SHP77 (cell line): ENCODE measurements at places on chromosomes 7 and 10.

DNA sequence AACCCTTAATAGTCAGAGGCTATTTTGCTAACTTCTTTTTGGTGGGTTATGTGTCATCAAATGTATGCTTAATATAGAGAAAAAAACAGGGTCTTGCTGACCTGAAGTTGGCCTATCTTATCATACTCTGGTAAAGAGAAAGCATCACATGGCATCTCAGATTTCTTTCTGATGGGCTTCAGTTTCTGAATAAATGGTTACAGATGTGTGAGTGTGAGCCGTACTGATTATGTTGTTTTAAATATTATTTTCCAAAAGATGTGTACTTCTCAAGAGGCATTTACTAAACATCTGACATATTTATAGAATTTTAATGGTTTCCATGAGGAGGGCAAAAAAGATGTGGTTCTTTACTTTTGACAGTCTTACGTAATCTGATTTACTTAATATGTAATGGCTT lies 28.4 kb downstream of the BBS9 start:
- DNase-seq: no peak

GRCh38 chr7:23347033-23347681 lies 48.0 kb downstream of the MALSU1 start:
- DNase-seq: no peak

- no peak for DNase-seq
Observed at GRCh38 chr10:78859769-78860168, 209.0 kb upstream of the ZMIZ1 start.

DNA sequence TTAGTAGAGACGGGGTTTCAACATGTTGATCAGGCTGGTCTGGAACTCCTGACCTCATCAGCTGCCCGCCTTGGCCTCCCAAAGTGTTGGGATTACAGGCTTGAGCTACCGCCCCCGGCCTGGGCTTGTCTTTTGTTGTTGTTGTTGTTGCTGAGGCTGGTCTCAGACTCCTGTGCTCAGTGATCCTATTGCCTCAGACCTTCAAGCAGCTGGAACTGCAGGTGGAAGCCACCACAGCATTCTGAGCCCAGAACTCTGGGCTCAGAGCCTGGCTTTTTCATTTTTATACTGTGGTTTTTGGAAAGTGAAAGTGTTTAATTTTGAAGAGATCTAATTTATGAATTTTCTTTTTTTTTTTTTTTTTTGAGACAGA lies 16.2 kb upstream of the DNAJB6 start:
- DNase-seq: no peak

- DNase-seq: no peak
Observed at GRCh38 chr7:157738066-157738460, 401.3 kb downstream of the DNAJB6 start.

DNA sequence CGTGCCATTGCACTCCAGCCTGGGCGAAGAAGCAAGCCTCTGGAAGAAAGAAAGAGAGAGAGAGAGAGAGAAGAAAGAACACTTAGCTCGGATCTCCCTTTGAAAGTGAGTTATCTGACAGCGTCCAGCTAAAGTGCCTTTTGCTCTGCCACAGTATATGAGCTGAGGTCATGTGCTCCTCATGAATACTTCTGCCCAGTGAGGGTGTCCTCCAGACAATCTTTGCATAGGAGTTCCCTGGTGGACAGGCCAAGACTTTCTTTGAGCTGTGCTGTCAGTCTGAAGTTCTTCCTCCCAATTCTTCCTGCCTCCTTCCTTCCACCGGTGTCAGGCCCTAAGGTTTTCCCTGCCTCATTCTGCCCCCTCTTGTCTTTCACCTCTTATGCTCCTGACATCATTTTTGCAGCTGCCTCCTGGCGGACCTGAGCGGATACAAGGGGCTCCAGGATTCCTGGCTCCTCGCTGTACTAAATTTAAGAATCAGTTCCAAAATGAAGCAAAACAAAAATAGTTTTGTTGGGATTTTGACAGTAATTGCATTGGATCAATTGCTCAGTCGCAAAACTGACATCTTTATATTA lies 31.9 kb downstream of the XRCC2 start:
- DNase-seq: no peak

DNA sequence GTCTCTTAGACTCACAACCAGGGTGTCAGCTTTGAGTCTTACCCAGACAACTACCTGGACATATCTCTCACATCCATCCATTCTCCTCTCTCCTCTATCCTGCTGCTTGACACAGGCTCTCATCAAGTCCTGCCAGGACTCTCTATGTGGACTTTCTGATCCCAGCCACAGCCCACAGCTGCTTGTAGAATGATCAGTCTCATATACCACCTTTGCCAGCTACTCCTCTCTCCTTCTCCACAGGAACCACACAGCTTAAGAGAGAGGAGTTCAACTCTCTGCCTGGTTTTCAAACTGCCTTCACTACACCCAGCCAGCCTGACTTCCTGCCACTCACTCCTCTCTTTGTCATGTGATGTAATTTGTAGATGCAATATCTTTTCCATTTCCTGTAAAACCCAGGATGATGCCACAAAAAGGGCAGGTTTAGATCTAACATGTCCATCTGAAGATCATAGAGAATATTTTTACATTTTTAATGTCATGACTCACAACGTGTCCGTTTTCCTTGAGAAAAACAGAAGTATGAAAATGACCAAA lies 154.0 kb downstream of the RAB11FIP2 start:
- no peak for DNase-seq

- DNase-seq: no peak
Observed at GRCh38 chr10:104122225-104123107, 495 bp downstream of the SFR1 start.

- DNase-seq: no peak
Observed at GRCh38 chr7:93231259-93231658, 907 bp upstream of the VPS50 start.

- no peak for DNase-seq
Observed at GRCh38 chr10:3774018-3774813, 10.8 kb downstream of the KLF6 start.

DNA sequence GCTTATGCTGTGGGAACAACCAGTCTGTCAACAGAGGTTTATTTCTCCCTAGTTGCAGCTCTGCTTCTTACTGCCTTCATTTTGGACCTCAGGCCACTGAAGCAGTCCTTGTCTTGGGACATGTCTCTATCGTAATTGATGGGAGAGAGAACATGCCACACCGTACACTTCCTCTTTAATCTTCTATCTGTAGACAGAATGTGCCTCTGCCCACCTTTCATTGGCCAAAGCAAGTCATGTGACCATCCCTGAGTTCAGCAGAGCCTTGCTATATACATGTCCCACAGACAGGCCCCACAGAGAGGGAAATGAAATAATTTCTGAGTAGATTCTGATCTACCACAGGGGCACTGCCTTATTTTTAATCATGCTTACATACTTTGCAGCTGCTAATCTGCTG lies 98.0 kb downstream of the KCND2 start:
- no peak for DNase-seq

GRCh38 chr7:117047496-117047895 lies 94.2 kb downstream of the ST7 start:
- DNase-seq: no peak

DNA sequence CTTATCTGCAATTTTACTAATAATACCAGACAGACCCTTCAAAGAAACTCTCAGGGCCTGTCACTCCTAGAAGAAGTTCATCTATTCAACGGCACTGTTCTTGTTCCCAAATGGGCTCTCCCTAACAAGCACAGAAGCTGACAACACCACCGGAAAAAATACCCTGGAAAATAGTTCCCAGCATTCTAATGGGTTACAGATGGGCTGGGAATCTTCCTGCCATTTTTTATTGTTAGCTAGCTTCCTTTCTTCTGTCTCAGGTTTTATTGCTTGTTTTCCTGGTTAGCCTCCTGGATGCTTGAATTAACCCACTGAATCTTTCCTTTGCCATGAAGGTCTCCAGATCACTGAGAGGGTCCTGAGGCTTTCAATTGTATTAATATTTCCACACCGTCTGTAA lies 689.8 kb upstream of the NRP1 start:
- DNase-seq: no peak

DNA sequence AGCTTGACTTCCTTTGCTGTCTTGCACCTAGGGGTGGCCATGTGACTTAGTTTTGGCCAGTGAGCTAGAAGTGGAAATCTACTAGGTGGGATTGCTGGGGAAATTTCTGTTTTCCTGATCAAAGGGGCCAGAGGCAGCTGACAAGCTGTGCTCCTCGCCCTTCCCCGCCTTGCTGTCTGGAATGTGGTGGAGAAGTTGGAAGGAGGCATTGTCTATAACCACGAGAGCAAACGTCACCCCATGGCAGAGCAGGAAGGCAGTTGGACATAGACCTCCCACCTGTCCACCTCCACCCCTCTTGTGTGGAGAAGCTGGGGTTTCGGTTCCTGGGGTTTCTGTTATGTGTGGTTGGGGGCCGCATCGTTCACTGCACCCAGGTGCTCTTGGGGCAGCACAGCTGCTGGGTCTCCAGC lies 7.3 kb downstream of the SFRP5 start:
- no peak for DNase-seq

GRCh38 chr7:25862261-25863004 lies 289.6 kb upstream of the NFE2L3 start:
- DNase-seq: peak; percentile 100

- no peak for DNase-seq
Observed at GRCh38 chr7:135316648-135317313, 83.1 kb downstream of the STRA8 start.

GRCh38 chr7:50812094-50812493 lies 29.4 kb upstream of the GRB10 start:
- no peak for DNase-seq

GRCh38 chr10:125739994-125740679 lies 20.6 kb downstream of the EDRF1 start:
- DNase-seq: no peak

DNA sequence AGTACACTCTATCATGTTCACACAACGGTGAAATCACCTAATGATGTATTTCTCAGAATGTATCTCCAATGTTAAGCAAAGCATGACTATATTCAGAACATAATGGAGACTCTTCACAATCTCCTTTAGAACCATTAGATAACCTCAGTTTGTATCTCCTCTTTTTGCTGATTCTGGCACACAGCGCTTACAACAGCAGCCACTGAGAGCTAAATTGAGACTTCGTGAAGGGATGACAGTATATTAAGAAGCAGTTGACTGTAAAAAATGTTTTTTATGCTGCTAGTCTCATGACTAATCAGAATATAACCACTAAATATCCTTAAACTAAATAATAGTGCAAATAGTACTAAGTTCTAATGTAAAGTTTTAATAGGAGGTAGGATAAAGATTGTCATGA lies 46.9 kb downstream of the KMT2E start:
- no peak for DNase-seq

DNA sequence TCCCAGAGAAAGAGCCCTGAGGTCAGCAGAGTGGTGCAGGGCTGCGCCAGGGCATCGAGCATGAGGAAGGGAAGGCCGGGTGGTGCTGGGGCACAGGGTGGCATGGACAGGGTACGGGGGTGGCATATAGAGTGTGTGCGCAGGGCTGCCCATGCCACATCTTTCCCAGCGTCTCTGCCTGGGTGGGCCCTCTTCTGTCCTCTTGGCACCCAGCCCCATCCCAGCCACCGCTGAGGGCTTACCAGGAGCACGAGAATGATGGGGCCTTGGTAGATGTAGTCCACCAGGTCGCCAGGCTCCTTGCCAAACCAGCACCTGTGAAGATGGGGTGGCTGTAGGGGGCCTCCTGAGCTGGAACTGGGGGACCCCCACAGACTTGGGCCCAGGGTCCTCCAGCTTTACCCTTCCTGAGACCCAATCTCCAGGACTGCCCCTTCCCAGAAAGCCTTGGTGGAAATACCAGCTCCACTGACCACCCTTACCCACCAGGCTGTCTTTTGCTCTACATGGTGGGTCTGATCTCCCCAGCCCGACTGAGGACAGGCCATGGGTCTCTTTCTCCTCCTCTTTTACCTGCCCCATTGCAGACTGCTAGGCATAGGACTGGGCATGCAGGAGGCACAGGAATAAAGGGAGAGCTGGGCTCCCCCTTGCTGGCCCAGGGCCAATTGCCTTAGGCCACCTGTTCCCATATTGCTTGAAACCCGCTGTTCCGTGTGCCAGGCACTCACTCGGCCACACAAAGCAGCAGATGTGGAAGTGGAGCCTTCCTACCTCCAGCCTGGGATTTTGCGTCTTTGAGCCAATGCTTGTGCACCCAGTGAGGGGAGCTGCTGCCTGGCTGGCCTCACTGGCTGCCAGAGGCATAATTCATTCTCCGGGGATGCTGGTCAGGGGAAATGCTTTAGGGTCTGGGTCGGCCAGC lies 21.7 kb downstream of the CRHR2 start:
- DNase-seq: peak; percentile 78

GRCh38 chr10:17465328-17466125 lies 11.1 kb upstream of the ST8SIA6 start:
- no peak for DNase-seq

GRCh38 chr10:72702868-72703581 lies 11.1 kb downstream of the MCU start:
- DNase-seq: no peak

DNA sequence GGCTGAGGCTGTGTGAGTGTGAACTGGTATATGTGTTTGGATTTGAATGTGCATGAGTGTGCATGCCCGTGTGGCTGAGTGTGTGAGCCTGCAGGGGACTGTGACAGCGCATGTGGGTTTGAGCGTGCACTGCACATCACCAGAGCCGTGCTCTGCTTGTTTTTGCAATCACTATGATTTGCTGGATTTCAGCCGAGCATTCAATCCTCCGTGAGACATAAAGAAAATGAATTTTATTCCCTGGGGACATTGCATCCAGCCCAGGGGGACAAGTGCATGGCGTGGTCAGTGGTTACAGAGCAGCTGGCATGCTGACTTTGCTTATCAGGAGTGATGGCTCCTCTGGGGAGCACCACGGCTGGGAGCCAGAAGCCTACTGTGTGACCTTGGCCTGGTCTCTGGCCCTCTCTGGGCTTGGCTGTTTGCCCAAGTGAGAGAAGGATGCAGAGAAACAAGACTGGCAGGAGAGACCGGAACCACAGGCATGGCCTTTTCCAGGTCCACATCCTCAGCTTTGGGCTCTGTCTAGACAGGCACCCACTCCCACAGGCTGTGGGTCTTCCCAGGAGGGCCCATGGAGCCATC lies 160.2 kb upstream of the UNC5B start:
- no peak for DNase-seq

DNA sequence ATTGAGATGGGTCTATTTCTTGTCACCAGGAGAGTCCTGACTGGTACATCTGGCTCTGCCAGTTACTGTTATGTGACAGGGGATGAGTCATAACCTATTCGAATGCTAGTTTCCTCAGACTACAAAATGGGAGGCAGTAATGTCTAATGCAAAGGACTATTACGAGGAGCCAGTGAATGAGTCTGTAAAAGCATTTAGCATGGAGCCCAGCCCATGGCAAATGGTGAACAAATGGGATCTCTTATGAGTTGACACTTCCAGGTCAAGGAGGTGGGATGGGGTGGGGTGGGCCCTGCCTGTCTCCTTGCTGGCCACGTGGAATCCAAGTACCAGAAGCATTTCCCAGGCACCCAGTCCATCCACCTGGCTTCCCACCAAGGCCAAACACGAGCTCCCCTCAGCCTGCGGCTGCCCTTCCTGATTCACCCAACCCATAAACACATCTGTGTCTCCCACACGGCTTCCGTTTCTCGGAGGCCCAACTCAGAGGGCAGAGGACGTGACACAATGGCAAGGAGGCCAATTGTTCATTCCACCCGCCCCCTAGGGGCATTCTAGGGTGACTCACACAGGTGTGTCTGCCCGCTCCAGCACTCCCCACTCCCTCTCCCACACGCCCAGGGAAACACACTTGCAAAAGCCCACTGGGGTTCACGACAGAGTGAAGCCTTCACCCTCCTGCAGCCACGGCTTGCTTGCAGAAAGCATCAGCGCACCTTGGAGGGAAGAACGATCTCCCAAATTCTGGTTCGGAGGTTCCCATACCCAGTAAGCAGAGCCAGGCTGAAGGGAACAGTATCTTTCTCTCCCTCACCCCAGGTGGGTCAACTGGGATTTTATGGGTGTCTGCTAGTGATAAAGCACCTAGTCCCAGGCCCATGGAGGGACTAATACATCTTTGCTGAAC lies 109.8 kb downstream of the SH3PXD2A start:
- DNase-seq: no peak
